ENCODE measurements at places on chromosomes 4 and X.

DNA sequence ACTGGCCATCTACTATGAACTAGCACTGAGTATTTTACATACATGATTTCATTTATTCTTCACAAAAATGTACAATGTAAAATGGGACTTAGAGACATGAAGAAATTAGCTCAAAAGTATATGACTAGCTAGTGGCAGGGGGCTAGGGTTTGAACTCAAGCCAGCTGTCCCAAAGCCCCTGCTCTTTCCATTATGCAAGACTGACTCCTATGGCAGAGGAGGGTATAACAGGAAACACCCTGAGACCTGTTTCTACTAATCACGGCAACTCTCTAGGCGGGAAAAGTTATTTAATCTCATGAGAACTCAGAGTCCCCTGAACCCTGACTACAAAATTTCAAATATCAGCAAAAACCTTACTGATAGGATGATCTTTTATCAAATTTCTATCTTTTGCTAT is 150.6 kb downstream of the PRDM5 start:
- no peak for DNase-seq

DNA sequence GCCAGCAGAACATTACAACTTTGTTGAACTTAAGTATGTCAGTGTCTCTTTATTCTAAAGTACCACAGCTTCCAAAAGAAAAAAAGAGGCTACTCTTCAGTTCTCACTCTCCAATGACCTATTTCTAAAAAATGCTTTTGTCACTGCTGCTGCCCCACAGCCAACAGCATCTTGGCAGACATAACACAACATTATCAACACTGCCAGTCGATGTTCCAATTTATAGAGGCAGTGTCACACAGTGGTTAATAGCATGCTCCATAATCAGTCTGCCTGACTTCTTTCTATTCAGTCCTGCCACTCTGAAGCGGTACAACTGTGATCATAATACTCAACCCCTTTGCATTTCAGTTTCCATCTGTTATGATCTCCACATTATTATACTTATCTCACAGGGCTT is 69.2 kb downstream of the PLS3 start:
- no peak for DNase-seq

DNA sequence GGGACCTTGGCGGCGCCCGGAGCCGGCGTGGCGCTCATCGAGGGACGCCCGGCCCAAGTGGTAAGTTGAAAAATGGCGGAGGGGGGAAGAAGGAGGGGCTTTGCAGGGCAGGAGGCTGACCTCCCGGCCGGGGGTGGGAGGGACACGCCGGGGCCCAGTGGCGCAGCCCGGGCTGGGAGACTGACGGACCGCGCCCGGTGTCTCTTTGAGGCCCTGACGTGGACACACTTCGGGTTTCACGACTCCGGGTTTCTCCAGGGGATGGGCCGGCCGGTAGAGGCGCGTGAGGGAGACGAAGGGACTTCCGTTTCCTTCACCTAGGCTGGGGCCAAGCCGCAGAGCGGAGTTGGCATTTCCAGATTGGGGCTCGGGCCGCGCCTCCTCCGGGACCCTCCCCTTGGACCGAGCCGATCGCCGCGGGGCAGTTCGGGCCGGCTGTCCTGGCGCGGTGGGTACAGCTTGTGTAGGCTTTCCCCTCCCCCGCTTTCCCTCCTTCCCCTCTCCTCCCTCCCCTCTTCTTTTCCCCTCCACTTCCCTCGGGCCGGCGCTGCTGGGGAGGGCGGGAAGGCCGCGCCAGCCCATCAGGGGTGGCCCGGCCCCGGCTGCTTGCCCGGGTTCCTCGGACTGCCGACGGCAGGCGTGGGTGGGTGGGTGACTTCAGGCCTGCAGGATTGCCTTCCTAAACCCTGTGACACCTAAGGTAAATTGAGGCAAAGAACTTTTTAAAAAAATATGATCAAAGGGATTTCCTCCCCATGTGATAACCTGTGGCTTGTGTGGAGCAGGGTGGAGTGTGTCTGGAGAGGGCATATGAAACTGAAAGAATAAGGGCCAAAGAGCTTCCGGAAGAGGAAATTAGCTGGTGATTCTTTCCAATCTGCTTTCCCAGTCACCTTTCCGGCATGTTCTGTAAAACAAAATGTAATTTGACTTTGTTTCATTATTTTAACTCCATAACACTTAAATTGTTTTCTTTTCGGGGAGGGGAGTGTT is at the start of gene XIAP:
Gene XIAP, plus strand, starts transcription at position 208 of the 993 bp plus-strand sequence. CDS start 25,610 bp downstream, outside the sequence.
- peak; percentile 5 for DNase-seq

GRCh38 chr4:38499101-38499500 is 164.9 kb upstream of the KLF3 start:
- no peak for DNase-seq

GRCh38 chrX:18594079-18594478 is 77.8 kb downstream of the RS1 start:
- no peak for DNase-seq

- DNase-seq = no peak
Observed at GRCh38 chrX:150411656-150412055, 48.5 kb downstream of the MAMLD1 start.

DNA sequence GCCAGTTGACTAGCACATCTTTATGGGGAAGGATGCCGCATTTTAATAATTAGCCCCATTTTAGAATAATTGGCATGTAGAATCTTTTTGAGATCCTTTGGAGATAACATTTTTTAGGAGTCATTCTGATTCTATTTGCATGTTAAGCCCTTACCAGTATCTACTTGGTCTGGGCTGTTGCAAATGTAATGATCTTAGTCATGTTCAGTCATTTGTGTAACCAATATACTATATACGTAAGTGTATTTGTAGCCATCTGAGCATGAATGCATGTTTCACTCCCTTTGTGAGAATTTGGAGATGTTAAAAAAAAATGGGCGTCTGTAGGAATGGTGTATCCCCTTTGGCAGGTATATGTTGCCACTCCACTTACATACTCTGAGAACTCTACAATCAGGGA is 119.1 kb downstream of the TEX13A start:
- DNase-seq = no peak

GRCh38 chrX:105282077-105282476 is 61.6 kb upstream of the TEX13A start:
- no peak for DNase-seq

- no peak for DNase-seq
Observed at GRCh38 chr4:169314906-169315305, 44.1 kb upstream of the SH3RF1 start.

- no peak for DNase-seq
Observed at GRCh38 chr4:61872983-61873382, 672.9 kb downstream of the ADGRL3 start.

DNA sequence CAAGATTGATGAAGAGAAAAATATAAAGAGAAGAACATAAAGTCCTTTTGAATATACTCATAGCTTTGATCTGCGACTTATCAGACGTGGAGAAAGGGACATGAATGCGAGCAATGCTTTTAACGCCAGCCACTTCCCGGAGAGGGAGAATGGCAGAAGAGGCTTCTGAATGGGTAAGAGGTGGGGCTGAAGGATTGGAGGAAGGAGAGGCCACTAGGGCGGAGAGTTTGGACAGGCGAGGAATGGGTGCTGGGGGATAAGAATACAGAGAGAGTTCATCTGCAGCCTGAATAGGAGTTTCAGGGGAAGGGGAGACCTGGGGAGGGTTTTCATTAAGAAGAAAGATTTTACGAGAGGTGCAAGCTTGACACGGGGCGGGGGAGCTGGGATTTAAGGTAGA is 2534.9 kb downstream of the PCDH7 start:
- no peak for DNase-seq

- no peak for DNase-seq
Observed at GRCh38 chr4:1868293-1868692, 2.9 kb upstream of the NSD2 start.

GRCh38 chr4:35730414-35730813 is 513.9 kb downstream of the ARAP2 start:
- no peak for DNase-seq

DNA sequence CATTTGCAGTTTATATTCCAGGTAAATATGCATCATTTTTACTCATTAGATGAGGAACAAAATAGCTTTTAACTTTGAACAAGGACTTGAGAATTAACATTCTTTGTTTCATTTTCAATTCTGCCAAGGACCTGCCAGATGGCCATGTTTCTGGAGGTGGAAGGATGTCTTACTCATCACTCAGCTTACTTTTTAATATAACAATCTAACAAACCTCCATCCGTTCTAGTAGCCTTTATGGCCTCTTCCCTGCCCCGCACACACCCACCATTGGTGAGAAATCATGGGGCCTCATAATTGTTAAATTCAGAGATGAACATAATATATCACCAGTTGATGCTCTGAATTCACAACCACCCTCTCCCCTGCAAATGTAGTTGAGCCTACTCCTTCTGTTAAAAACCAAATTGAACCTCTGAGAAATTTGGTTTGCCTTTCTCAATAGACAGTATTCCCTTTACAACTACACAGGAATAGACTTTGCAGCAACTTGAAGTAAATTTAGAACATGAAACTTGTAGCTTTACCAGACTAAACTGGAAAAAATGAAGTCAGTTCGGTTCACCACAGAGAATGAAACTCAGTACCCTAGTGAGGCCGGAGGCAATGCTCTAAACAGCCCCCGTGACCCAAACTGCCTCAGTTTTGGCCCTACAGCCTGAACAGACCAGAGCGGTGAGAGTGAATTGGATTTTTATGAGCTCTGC is 50.1 kb upstream of the ACSL4 start:
- DNase-seq = no peak

GRCh38 chr4:48033825-48034413 is 17.3 kb downstream of the NIPAL1 start:
- no peak for DNase-seq

DNA sequence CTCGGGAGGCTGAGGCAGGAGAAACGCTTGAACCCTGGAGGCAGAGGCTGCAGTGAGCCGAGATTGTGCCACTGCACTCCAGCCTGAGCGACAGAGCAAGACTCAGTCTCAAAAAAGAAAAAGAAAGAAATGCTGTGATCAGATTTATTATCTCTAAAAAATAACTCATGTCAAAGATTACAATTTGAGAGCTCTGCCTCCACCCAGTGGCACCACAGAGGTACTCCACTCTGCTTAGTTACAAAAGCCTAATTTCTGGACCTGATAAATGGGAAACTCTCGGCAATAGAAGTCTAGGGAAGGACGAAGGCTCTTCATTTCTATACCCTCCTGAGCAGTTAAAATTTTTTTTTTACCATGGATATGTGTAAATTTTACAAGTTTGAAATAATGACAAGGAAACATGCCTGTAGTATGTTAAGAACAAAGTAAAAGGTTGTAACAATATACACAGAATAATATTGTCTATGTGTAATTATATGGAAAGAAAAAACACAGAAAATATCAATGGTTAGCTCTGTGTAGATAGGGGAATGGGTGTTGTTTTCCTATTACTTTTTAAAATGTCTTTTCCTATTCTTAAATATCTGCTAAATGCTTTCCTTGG is 149.8 kb downstream of the STIM2 start:
- DNase-seq = no peak

- no peak for DNase-seq
Observed at GRCh38 chrX:49773993-49774392, 55.1 kb upstream of the PAGE4 start.

DNA sequence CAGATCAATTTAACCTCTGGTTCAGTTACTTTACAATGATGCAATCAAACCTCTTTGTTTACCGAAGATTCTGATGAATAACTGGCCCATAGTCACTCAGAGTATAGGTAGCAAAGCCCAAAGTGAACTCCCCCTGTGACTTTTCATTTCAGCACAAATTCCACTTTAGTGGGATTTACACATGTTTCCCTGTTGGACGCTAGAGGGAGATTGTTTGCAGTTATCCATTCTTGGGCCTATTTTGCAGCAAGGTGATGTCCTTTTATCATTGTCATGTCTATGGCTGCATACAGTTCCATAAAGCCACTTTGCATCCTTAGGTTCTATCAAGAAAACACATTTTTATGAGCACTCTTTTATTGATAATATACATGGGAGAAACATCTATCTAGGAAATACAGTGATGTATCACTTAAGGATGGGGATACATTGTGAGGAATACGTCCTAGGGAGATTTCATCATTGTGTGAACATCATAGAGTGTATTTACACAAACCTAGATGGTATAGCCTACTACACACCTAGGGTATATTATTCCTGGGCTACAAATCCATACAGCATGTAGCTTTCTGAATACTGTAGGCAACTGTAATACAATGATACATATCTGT is 14.5 kb upstream of the DKK2 start:
- no peak for DNase-seq

- DNase-seq = no peak
Observed at GRCh38 chrX:117335209-117335608, 781.4 kb downstream of the KLHL13 start.

DNA sequence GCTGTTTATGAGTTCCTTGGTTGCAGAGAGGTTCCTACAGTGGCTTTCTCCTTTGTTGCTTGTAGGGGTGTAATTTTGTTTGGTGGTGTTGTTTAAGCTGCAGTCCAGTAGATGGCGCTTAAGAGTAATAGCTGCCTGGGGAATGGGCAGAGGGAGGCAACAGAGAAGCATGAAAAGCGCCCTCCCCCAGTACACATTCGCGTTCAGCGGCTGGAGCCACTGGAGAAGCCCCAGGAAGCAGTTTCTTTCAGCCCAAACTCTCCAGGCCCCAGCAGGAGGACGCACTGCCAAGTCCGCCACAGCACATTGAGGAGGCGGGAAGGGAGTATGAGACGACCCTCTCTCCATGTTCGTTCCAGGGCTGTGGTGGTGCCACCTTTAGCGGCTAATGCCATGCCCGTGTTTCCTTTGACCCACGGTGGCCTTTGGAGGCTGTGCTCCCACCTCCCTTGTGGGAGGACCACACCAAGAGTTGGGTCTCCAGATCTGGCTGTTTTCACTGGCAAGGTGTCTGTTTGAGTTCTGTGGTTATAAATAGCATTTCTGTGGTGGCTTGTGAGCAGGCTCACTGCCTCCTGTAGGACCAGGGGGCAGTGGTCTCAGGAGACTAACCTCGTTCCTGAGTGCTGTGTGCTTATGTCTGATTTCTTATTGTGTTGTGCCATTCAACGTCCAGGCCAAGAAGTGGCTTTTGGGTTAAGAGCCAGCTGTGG is 252.3 kb downstream of the ARHGAP10 start:
- no peak for DNase-seq

DNA sequence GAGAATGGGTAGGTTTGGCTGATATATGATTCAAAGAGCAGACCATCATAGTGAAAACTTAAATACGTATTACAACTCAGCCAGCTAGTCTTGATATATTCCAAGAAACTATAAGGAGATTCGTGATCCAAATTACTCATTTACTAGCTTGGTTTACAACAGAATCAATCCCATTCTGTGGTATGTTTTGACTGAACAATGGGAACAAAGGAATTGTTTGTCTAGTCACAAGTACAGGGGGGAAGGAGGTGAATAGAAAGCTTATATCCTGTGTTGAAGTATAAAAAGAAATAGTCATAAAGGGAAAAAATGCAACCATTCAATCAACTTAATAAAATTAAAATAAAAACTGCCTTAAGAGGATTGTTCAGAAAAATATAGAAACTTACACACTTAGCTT is 17.0 kb downstream of the C4orf54 start:
- DNase-seq = no peak

DNA sequence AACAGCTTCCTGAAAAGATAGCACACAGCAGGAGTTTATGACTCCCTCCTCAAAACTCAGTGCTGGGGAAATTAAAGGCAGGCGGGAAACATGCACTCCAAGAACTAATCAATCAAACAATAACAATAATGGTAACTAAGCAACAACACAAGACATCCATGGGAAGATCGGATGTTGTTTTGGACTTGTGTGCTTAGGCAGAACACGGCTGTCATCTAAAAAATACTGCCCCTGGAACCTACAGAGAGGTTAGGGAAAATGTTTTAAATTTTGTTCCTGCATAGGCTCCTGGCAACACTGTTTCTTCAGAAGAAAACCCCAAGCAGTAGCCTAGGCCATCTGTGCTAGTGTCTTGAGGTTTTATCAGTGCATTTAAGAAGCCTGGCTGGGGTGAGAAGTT is 1378.2 kb downstream of the STIM2 start:
- no peak for DNase-seq

All from cortex of kidney (tissue), 1 donor.